Vein endothelial cell (primary cell): ENCODE measurements at places on chromosomes 2 and 18. TPM values are rescaled to one million over a fixed set of nuclear protein-coding genes. Genes with fewer than 3 reads are reported as not detected.

Gene SLC9A2
- under 0.01 TPM in 1 of 2 replicates, not detected in the other for total RNA-seq

Gene UGP2
- total RNA-seq, result 84.4 and 90.5 TPM in 2 replicates

Gene NDUFAF7
- total RNA-seq, result 9.5 and 12.4 TPM in 2 replicates

Gene PARD6G
- total RNA-seq, result 1.4 and 2.0 TPM in 2 replicates
